Posterior cingulate gyrus (tissue), 11 donors: ENCODE measurements at places on chromosomes 5 and 9.

- no peak for DNase-seq
Measured at GRCh38 chr5:57509501-57510260, 27.1 kb upstream of the ACTBL2 start.

DNA sequence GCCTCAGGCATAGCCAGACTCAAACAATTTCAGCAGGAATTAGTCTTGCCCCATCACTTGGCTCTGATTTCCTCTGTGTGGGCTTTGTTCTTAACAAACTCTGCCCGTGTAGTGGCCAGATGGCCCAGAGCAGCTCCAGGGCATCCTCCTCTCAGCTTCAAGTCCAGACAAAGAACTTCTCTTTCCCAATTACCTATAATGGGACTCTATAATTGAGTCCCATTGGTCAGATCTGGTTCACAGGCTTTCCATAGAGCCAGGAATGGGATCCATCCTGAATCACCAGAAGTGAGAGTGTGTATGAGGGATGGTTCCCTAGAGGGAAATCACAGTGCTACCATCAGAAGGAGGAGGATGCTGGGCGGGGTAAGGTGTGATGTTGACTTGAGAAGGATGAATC is 515.8 kb downstream of the KIF4B start:
- DNase-seq = no peak

- DNase-seq = no peak
Measured at GRCh38 chr5:39697881-39698280, 273.1 kb upstream of the DAB2 start.

DNA sequence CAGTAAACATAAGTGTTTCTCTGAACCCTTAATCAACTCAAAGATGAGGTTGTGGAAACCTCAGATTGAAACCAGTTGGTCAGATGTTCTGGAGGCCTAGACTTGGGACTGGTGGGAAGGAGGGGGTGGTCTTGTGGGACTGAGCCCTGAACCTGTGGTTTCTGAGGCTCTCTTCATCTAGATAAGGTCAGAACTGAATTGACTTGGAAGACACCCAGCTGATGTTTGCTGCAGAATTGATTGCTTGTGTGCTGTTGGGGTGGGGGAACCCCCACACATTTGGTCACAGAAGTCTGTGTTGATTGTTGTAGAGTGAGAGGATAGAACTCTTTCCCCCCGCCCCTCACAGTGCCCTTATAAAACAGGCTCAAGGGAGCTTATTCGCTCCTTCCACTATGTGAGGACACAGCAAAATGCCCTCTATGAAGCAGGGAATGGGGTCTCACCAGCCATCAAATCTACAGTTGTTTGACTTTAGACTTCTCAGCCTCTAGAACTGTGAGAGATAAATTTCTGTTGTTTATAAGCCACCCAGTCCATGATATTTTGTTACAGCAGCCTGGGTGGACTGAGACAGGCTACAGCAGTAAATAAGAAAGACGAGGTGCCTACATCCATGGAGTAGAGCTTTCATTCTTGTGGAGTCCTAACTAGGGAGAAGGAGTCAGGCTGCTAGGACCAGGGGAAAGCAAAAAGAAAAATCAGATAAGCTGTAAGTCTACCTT is 25.7 kb upstream of the UGCG start:
- no peak for DNase-seq

DNA sequence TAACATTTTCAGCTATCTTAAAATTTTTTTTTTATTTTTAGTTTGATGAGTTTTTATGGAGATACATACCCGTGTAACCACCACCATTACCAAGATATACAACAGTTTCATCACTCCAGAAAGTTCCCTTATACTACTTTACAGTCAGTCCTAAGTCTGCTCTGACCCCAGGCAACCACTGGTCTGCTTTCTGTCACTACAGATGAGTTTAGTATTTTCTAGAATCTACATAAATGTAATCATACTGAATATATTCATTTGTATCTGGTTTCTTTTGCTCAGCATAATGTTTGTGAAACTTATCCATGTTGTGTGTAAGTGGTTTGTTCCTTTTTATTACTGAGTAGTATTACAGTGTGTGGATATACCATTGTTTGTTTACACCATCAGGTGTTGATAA is 127.8 kb downstream of the GAS1 start:
- DNase-seq = no peak
